ENCODE measurements at places on chromosomes 7 and 10. TPM values are rescaled to one million over a fixed set of nuclear protein-coding genes. Genes with fewer than 3 reads are reported as not detected.

DNA sequence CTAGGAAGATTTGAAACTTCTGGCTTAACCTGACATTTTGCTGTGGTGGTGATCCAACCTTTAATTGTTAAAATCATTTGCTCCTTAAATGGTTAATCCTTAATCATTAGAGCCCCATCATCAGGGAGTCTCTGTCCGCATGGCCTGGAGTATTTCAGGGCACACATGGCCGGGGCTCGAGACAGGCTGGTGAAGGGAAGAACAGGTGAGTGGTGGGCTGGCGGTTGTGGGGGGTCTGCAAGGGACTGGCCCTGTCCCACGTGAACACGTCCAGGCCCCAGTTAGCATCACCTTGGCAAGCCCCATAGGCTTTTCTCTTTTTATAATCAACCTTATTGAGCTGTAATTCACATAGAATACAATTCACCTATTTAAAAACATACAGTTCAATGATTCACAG lies 109.5 kb downstream of the DNAJB6 start:
- no peak for DNase-seq

The GRID2IP gene
- 0.45 TPM for total RNA-seq

DNA sequence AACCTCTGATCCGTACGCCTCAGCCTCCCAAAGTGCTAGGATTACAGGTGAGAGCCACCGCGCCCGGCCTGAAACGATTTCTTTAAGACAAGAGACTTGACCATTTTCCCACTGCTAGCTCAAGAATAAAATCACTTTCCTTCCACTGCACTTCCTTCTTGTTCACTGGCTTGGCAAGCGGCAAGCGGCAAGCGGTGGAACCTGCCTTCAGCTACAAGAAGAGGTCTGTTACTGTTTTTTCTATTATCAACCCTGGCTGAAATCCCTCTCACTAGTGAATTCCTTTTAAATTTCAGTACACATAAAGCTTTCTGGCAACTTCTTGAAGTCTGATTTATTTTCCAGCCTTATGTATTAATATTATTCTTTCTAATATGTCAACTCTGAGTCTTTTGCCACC lies 12.8 kb upstream of the GNAT3 start:
- DNase-seq, result no peak

DNA sequence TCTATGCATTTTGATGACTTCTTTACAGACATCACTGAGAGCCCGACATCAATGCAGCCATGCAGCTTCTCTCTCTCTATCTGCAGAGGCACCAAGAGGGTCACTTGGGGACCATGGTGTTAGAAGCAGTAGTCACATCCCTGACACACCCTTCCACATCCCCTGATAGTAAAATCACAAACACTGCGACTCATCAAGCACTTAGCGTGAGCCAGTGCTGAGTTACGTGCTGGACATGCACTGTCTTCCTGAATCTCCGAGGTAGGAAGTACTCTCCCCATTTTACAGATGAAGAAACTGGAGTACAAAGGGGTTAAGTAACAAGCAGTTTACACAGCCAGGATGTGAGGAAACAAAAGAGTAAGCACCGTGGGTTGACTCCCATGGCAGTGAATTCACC lies 109.2 kb downstream of the OSBPL3 start:
- DNase-seq, result no peak

The GPC2 gene
- 7.6 TPM for total RNA-seq

The SCD gene
- total RNA-seq, result 513 TPM

- DNase-seq, result no peak
Measured at GRCh38 chr7:129784783-129785684, 167.7 kb downstream of the UBE2H start.
